ENCODE measurements at places on chromosomes 2 and 18.

GRCh38 chr18:55862693-55863390 lies 274.9 kb upstream of the TCF4 start:
- no peak for DNase-seq

DNA sequence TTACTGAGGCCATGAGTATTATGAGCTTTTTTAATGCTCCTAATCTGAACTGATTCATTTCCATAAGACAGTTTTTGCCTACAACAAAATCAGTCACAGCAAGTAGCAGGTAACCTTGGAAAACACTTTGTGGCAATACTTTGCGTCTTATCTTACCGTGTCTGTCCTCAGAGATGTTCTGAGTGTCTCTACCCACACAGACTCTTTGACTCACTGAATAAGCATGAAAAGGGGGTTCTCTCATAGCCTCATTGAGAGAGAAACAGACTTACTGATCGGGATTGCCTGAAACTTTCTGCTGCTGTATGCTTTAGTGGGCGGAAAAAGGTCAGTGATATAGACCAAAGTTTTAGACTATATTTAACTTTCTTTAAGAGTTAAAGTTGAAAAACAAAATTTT lies 92.6 kb downstream of the MYL12B start:
- no peak for DNase-seq

DNA sequence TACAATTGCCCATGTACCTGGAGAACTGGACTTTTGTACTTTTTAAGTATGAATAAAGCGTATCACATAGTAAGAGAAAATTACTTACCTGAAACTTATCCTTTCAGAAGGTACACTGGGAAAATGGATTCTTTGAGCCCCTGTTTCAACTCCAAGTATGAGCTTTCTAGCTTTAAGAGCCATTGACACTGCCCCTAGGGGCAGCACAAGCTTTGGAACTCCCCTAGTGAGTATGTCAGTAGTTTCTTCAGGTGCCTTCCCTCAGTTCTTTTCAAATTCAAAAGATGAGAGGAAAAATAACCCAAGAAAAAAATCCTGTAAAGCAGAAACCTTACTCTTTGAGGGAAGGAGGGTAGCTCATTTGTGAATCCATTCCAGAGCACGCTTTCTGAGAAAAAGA lies 124.1 kb downstream of the MEMO1 start:
- no peak for DNase-seq

- no peak for DNase-seq
Measured at GRCh38 chr2:119706221-119706620, 27.2 kb downstream of the TMEM177 start.

DNA sequence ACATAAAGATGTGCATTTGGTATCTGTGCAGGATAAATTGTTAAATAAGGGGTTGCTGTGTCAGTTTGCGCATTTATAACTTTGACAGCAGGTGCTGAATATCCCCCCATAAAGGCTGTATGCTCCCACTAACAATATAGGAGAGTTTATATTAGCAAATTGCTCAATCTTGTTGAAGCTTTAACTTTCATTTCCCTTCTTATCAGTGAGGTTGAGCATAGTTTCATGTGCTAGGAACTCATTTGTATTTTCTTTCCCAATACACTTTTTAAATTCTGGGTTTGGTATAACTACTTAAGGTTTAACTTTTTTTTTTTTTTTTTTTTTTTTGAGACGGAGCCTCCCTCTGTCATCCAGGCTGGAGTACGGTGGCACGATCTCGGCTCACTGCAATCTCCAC lies 89.0 kb downstream of the FAM117B start:
- no peak for DNase-seq

GRCh38 chr18:49013291-49013691 lies 62.5 kb upstream of the SMAD7 start:
- peak; percentile 9 for DNase-seq

DNA sequence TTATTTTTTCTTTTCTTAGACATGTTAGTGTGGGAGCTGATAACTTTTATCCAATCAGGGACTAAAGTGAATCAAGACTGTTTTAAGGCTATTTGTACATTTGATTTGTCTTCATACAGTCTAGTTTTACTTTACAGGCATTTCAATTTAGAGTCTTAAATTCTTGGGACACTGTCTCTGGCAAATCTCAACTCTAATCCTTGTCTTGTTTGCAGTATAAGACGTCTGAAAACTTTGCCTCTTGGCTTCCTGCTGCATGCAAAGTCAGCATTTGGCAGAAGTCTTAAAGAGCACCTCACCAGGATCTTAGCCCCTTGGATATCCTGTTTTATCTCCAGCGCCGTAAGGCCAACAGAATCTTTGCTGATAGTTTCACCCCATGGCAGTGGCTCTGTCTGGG lies 30.3 kb downstream of the SPOPL start:
- DNase-seq: no peak

GRCh38 chr2:153230977-153231376 lies 247.6 kb downstream of the RPRM start:
- DNase-seq: peak; percentile 14

DNA sequence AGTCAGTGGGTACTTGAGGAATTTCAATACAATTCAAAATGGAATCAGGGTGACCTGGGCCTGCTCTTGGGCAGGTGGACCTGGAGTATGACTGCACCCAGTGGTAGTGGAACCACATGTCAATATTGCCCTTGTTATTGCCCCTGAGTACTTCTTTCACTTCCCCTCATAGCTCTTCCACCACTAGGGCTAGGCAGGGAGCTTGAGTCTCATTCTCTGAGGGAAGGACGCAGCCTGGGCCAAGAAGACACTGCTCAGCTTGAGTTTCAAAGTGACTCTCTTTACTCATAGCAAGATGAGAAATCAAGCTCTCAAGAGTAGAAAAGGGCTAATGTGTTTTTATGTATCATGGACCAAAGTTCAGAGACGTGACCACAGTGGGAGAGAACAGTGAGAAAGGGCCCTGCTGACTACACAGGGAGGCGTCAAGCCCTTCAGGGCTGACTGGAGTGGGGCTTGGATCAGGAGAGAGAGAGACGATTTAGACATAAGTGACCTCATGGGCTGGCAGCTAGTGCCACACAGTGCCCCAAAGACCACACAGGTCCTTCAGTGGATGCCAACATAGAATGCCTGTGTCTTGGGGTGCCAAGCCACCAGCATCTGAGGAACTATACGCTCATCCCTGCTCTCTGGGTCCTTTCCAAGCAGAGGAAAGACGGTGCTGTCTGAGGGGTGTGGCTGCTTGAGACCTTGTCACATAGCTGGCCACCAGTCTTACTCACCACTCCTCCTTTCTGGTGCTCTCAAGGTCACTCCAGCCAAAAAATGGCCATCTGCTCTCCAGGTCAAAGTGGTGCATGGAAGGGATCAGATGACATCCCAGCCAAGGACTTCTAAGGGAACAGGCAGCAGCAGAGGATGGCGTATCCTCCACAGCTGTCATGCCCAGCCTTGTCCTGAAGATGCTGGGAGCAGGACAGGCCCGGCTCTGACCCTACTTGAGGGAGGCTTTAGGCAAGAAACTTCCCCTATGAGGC lies 13.0 kb downstream of the PTMA start:
- no peak for DNase-seq

GRCh38 chr18:48638896-48639771 lies 100.3 kb downstream of the CTIF start:
- DNase-seq: no peak

GRCh38 chr2:162509288-162509968 lies 165.5 kb downstream of the GCA start:
- DNase-seq: no peak
